Ovary (tissue), 10 donors: ENCODE measurements at places on chromosomes 11 and 22. TPM values are rescaled to one million over a fixed set of nuclear protein-coding genes. Genes with fewer than 3 reads are reported as not detected.

DNA sequence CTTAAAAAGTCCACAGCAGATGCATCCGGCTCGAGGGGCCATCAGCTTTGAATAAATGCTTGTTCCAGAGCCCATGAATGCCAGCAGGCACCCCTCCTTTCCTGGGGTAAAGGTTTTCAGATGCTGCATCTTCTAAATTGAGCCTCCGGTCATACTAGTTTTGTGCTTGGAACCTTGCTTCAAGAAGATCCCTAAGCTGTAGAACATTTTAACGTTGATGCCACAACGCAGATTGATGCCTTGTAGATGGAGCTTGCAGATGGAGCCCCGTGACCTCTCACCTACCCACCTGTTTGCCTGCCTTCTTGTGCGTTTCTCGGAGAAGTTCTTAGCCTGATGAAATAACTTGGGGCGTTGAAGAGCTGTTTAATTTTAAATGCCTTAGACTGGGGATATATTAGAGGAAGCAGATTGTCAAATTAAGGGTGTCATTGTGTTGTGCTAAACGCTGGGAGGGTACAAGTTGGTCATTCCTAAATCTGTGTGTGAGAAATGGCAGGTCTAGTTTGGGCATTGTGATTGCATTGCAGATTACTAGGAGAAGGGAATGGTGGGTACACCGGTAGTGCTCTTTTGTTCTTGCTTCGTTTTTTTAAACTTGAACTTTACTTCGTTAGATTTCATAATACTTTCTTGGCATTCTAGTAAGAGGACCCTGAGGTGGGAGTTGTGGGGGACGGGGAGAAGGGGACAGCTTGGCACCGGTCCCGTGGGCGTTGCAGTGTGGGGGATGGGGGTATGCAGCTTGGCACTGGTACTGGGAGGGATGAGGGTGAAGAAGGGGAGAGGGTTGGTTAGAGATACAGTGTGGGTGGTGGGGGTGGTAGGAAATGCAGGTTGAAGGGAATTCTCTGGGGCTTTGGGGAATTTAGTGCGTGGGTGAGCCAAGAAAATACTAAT, 1.9 kb downstream of the NEAT1 start:
- no peaks in the 10 kb centered on the region for H3K27me3 ChIP-seq
- peak overlapping the region; percentile 96 for H3K27ac ChIP-seq

DNA sequence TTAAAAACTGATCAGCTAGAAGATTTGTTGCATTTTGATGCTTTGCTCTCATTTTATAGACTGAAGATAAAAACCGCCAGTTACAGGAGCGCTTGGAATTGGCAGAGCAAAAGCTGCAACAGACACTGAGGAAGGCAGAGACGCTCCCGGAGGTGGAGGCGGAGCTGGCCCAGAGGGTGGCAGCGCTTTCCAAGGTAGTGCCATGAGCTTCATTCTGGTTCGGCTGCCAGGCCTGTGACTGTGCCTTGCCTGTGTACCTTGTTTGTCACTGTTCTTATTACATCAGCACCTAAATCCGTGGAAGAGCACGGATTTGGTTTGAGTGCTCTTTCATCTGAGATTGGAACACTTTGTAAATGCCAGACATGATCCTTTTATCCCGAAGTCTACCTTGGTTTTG, 61.4 kb downstream of the PPFIA1 start:
- no peak overlapping the region for H3K4me3 ChIP-seq
- H3K27me3 ChIP-seq = no peaks in the 10 kb centered on the region
- H3K27ac ChIP-seq = no peak overlapping the region
- DNase-seq = no peak
- no peaks in the 10 kb centered on the region for H3K36me3 ChIP-seq
- H3K4me1 ChIP-seq = no peaks in the 10 kb centered on the region

- H3K27ac ChIP-seq = no peak overlapping the region
- no peak for DNase-seq
- H3K36me3 ChIP-seq = no peaks in the 10 kb centered on the region
- no peaks in the 10 kb centered on the region for H3K27me3 ChIP-seq
Observed at GRCh38 chr11:74280494-74280893, 30.9 kb downstream of the P4HA3 start.

DNA sequence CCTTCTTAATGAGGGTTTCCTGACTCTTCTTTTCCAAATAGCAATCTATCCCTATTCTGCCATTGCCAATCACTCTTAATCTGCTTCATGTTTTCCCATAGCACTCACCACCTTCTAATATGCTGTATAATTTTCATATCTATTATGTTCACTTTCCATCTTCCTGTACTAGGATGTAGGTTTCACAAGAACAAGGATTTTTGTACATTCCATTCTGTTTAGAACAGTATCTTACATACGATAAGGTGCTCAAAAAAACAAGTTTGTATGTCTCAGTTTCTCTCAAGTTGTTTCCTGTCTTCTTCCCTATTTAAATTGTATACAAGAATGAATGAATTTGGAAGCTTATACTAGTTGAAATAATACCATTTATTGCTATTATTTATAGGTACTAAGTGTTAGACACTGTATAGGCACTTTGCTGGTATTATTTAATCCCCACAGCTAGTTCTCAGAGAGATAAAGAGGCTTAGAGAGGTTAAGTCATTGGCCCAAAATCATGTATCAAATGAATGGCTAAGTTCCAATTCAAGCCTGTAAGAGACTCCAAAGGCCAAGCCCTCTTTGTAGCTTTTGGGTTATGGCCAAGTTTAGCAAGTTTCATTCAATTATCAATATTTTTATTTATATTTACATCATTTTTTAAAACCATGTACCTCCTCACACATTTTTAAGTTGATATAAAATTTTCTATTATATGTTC, 134.7 kb downstream of the PAX6 start:
- H3K27ac ChIP-seq = no peak overlapping the region
- DNase-seq = no peak
- no peak overlapping the region for H3K4me3 ChIP-seq
- H3K36me3 ChIP-seq = no peaks in the 10 kb centered on the region
- no peaks in the 10 kb centered on the region for H3K27me3 ChIP-seq
- H3K4me1 ChIP-seq = no peaks in the 10 kb centered on the region

- H3K27ac ChIP-seq = no peak within 1 kb of the TSS
- H3K4me3 ChIP-seq = no peak within 1 kb of the TSS
- H3K36me3 ChIP-seq = no peaks in the 10 kb centered on the region
- H3K4me1 ChIP-seq = no peaks in the 10 kb centered on the region
- H3K27me3 ChIP-seq = no peaks in the 10 kb centered on the region
Observed at GRCh38 chr11:5234381-5234834, at the start of gene HBD. HBD (minus strand) TSS chr11:5234483; CDS start chr11:5234433, 50 bp downstream.

DNA sequence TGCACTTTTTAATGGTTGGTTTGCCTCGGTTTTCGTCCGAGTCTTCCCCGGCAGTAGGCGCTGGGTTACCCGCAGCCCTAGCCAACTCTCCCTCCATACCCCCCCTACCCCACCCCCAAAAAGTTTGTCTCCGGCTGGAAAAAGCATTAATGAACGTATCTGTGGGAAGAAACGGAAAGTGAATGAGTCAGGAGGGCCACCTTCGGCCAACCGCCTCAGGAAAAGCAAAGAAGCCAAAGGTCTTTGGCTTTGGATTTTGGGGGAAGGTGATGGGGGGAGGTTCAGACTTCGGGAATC, 508 bp upstream of the FLI1 start:
- H3K27me3 ChIP-seq = no peaks in the 10 kb centered on the region
- H3K36me3 ChIP-seq = no peaks in the 10 kb centered on the region
- DNase-seq = no peak
- peaks cover 3% of the 10 kb centered on the region for H3K4me1 ChIP-seq
- H3K27ac ChIP-seq = no peak overlapping the region
- H3K4me3 ChIP-seq = peak overlapping the region; percentile 30

DNA sequence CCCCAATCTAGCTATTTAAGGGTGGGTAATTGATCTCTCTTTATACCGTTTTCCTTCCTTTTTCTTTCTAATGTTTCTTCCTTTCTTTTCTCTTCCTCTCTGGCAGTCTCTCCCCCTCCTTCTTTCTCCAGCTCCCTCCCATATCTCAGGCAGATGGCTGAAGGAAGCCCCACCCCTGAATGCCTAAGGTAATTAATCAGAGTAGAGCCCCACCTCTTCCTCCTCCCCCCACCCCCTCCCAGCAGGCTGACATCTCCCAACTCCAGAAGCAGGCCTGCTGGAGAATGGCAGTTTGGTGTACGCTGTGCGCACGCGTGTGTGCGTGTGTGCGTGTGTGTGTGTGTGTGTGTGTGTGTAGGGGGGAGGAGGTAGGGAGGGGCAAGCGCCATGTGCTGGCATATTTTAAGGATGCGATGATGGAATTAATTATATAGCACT, 122.6 kb downstream of the APOL5 start:
- H3K27me3 ChIP-seq = no peaks in the 10 kb centered on the region
- H3K36me3 ChIP-seq = no peaks in the 10 kb centered on the region
- no peak overlapping the region for H3K27ac ChIP-seq
- DNase-seq = peak; percentile 87
- H3K4me1 ChIP-seq = peaks cover 4% of the 10 kb centered on the region
- peak overlapping the region; percentile 49 for H3K4me3 ChIP-seq

- no peaks in the 10 kb centered on the region for H3K36me3 ChIP-seq
- H3K4me1 ChIP-seq = no peaks in the 10 kb centered on the region
- no peak for DNase-seq
Observed at GRCh38 chr11:117992136-117992535, 5.9 kb downstream of the IL10RA start.

DNA sequence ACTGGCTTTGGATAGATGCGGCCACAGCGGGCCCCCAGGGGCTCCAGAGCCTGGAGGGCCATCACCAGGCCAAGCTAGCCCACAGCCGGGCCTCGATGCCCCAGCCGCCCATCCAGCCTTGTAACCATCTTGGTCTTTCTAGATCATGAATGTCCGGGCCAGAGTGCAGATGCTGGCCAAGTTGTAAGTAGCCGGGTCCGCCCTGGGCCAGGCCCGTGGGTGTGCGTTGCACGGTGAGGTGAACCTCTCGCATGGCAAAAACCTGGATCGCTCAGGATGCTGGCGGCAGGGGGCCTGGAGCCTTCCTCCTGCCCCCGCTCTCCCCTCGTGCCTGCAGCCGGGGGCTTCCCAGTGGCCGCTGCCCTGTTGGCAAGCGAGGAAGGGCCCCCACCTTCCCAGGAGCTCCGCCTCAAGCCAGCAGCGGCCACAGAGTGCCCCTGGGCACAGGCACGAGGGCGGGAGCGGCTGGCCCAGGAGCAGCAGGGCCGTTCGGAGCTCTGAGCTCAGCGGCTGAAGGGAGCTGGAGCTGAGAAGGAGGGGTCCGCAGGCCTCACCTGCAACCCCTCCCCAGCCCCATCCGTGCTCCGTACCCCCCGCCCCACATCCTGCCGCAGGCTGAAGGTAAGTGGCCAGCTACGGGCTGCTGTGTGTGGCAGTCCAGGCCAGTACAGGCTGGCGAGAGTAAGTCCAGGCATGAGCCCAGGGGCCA, 10.9 kb upstream of the MRPL23 start:
- H3K27me3 ChIP-seq = no peaks in the 10 kb centered on the region
- H3K27ac ChIP-seq = no peak overlapping the region
- H3K4me1 ChIP-seq = peaks cover 2% of the 10 kb centered on the region
- DNase-seq = no peak
- H3K36me3 ChIP-seq = no peaks in the 10 kb centered on the region
- H3K4me3 ChIP-seq = no peak overlapping the region

GRCh38 chr11:19076744-19077589, 16.4 kb upstream of the MRGPRX2 start:
- H3K4me1 ChIP-seq = no peaks in the 10 kb centered on the region
- H3K4me3 ChIP-seq = no peak overlapping the region
- H3K27ac ChIP-seq = no peak overlapping the region
- DNase-seq = peak; percentile 50

- H3K4me3 ChIP-seq = no peak overlapping the region
- H3K4me1 ChIP-seq = no peaks in the 10 kb centered on the region
- no peak for DNase-seq
- no peak overlapping the region for H3K27ac ChIP-seq
- H3K36me3 ChIP-seq = no peaks in the 10 kb centered on the region
- no peaks in the 10 kb centered on the region for H3K27me3 ChIP-seq
Observed at GRCh38 chr11:2713661-2714462, 14.1 kb upstream of the KCNQ1OT1 start.

DNA sequence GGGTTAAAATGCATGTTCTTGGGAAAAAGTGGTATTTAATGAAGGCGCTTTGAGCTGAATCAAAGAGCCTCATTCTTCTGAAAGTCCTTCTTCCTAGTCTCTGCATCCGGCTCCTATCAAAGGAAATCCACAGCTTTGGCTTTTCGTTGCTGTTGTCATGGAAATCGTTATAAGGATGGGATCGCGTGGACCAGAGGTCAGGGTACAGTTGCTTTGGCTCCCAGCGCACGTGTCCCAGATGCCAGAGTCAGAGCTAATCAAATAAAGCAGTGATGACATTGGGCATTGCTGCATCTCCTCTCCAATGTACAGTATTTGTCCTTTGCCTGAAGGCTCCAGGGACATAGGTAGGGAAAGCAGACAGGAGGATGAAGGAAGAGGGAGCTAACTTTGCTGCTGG, 181.9 kb downstream of the MYO18B start:
- DNase-seq = no peak
- no peaks in the 10 kb centered on the region for H3K27me3 ChIP-seq
- H3K36me3 ChIP-seq = no peaks in the 10 kb centered on the region
- no peak overlapping the region for H3K27ac ChIP-seq
- H3K4me3 ChIP-seq = no peak overlapping the region

GRCh38 chr11:82775218-82775617, 41.6 kb upstream of the FAM181B start:
- H3K36me3 ChIP-seq = no peaks in the 10 kb centered on the region
- no peaks in the 10 kb centered on the region for H3K27me3 ChIP-seq
- no peak for DNase-seq
- H3K4me3 ChIP-seq = no peak overlapping the region
- no peaks in the 10 kb centered on the region for H3K4me1 ChIP-seq

DNA sequence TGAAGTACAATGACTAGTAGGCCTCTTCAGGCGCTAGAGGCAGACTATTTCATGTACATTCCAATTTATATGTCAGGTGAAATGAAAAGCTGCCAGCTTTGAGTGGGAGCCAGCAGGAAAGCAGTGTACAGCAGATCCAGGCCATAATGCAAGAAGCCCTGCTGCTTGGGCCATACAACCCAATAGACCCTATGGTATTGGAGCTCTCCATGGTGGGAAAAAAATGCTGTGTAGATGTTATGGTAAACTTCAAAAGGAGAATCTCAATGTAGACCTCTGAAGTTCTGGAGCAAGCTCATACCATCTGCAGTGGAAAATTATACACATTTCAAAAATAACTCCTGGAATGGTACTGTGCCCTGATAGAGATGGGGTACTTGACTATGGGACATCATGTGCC, 71.5 kb upstream of the CD82 start:
- no peaks in the 10 kb centered on the region for H3K27me3 ChIP-seq
- H3K36me3 ChIP-seq = no peaks in the 10 kb centered on the region
- H3K27ac ChIP-seq = no peak overlapping the region
- DNase-seq = no peak
- no peaks in the 10 kb centered on the region for H3K4me1 ChIP-seq

GRCh38 chr11:57251491-57252104, 14.5 kb upstream of the APLNR start:
- no peak overlapping the region for H3K4me3 ChIP-seq
- H3K27ac ChIP-seq = no peak overlapping the region
- no peak for DNase-seq
- no peaks in the 10 kb centered on the region for H3K36me3 ChIP-seq
- H3K27me3 ChIP-seq = no peaks in the 10 kb centered on the region

CASP5 gene
- not detected for total RNA-seq

FGF3 gene
- total RNA-seq = not detected

REXO2 gene
- 148 TPM for total RNA-seq

RCOR2 gene
- total RNA-seq = 6.0 TPM

OR52E8 gene
- not detected for total RNA-seq

KRTAP5-2 gene
- total RNA-seq = not detected
